KBM-7 (cell line): ENCODE measurements at places on chromosomes 7 and 10.

- DNase-seq: no peak
Observed at GRCh38 chr10:79445977-79446757, 743 bp upstream of the ZCCHC24 start.

- DNase-seq: no peak
Observed at GRCh38 chr10:9645404-9645803, 1372.3 kb upstream of the CELF2 start.

- no peak for DNase-seq
Observed at GRCh38 chr7:4960363-4960762, 1.4 kb upstream of the MMD2 start.

DNA sequence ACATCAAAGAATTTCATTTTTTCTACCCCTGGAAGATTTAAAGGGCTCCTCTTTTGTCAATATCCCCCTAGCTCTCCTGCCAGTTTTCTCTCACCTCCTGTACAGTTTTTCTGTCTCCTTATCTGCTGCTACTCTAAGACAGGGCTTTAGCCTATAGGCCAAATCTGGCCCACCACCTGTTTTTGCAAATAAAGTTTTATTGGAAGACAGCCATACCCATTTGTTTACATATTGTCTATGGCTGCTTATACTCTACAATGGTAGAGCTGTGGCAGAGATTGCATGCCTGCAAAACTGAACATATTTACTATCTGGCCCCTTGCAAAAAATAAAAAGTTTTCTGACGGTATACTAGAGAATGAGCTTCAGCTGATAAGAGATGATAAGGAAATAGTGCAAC lies 37.4 kb upstream of the GARS1 start:
- no peak for DNase-seq

DNA sequence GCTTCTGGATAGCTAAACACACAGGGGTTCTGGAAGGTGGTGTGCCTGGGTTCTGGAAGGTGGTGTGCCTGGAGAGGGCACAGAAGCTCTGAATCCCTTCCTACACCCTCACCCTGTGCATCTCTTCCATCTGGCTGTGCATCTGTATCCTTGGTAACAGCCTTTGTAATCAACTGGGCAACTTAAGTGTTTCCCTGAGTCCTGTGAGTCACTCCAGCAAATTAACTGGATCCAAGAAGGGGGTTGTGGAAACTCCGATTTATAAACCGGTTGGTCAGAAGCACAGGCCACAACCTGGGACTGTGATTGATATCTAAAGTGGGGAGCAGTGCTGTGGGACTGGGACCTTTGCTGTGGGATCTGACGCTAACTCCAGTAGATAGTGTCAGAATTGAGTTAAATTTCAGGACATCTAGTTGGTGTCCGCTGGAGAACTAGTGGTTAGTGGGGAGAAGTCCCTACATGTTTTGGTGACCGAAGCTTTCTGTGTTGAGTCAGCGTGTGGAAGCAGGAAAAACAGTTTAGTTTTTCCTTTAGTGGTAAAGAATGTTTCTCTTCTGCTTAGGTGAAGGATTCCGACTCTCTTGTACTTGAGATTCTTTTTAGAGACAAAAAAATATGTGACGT lies 228.1 kb downstream of the BMPER start:
- no peak for DNase-seq

- DNase-seq: no peak
Observed at GRCh38 chr10:131211559-131211958, 100.0 kb downstream of the TCERG1L start.

DNA sequence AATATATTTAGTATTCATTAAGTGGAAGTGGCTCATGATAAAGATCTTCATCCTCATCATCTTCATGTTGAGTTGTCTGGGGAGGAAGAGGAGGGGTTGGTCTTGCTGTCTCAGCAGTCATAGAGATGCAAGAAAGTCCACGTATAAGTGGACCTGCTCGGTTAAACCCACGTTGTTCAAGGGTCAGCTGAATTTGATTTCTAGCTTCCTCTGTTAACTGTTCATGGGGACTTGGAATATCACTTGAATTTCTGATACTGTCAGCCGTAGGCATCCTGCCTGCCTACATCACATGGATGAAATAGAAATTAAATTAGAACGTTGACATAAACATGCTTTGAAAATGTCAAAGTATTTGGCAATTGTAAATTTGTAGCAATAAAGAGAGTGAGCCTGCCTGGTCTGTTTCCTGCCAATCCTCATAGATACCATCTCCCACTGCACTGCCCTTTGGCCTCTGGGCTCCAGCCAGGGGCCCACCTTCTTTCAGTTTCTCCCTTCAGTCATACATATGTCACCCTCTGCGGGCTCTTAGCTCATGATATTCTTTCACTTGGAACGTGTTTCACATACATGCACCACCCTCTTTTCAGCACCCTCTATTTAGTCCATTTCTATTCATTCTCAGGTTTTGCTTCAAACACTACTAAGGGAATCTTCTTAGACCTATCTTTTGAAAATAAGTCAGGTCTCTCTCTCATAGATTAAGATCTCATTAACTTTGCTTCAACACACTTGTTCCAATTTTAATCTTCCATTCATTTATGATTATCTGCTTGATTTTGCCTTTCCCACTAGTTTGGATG lies 376.3 kb downstream of the IPMK start:
- no peak for DNase-seq

- no peak for DNase-seq
Observed at GRCh38 chr10:26095781-26096180, 120.8 kb upstream of the GAD2 start.

DNA sequence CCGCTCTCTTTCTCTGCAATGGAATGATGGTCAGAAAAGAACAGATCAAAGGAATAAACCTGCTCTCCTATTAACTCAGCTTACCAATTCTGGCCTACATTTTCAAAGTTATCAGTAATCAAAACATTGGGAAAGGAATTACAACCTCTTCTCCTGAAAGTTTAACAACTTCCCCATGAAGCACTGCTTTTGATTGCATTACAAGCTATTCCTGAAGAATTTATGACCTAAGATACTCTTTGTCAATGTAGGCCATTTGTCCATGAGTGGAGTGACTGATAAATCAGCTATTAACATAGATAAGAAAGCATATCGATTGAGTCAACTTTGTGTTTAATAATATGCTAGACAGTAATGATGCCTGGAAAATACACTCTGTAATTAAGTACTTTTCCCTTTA lies 271.7 kb upstream of the C7orf33 start:
- DNase-seq: no peak

GRCh38 chr7:101935521-101936141 lies 118.2 kb downstream of the CUX1 start:
- no peak for DNase-seq

GRCh38 chr7:6260291-6261187 lies 11.9 kb downstream of the CYTH3 start:
- no peak for DNase-seq

DNA sequence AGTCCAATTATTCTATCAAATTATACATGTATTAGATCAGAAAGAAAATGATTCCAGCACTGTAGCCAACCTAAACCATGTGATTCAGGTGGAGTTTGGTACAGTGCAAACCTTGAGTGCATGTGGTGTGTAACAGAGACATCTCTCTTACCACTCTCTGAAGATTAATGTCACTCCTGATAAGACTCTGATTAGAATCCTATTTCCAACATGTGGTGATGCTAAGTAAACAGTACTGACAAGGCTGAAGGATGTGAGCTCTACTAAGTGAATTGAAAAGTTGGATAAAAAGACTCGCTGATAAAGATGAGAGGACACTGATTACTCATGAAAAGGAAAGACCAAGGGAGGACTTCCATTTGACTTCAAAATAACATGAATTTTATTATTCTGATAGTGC lies 232.0 kb downstream of the SDK1 start:
- DNase-seq: no peak

- DNase-seq: no peak
Observed at GRCh38 chr10:317271-317769, 182.1 kb downstream of the ZMYND11 start.

- DNase-seq: no peak
Observed at GRCh38 chr7:673681-674453, 52.6 kb upstream of the DNAAF5 start.

GRCh38 chr7:156219307-156220077 lies 407.2 kb upstream of the SHH start:
- DNase-seq: no peak

GRCh38 chr10:73183667-73184281 lies 15.9 kb downstream of the FAM149B1 start:
- no peak for DNase-seq

DNA sequence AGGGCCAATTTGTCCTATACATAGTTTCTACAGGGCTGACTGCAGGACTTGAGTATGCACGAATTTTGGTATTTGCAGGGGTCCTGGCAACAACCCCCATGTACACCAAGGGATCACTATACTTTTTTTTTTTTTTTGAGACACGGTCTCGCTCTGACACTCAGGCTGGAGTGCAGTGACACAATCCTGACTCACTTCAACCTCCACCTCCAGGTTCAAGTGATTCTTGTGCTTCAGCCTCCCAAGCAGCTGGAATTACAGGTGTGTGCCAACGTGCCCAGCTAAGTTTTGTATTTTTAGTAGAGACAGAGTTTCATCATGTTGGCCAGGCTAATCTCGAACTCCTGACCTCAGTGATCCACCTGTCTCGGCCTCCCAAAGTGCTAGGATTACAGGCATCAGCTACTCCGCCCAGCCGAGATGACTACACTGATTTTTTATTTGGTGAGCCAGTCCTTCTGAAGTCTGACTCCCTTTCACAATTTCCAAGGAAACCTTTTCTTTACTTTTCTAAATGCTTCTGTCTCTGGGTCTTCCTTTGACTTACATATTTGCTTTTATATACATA lies 19.8 kb downstream of the CFAP70 start:
- no peak for DNase-seq

- no peak for DNase-seq
Observed at GRCh38 chr7:126993626-126994213, 259.0 kb downstream of the GRM8 start.

DNA sequence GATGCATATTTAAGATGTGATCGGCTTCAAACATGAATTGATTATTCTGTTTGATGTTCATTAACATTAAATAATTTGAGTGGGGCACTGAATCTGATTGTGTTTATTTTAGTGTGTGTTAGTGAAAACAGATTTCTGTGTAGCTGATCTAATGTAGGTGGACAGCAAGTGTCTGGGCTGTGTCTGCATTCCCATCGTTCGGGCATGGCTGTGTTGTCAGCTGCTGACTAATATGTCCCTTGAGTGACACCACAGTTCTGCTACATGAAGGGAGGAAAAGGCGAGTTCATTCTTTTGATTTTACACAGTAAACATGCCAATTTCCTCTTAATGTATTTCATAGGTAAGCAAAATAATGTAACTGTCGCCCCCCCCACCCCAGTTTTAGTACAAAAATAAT lies 203.0 kb downstream of the CNTNAP2 start:
- DNase-seq: no peak

- DNase-seq: no peak
Observed at GRCh38 chr7:2649991-2650390, 18.2 kb downstream of the TTYH3 start.

DNA sequence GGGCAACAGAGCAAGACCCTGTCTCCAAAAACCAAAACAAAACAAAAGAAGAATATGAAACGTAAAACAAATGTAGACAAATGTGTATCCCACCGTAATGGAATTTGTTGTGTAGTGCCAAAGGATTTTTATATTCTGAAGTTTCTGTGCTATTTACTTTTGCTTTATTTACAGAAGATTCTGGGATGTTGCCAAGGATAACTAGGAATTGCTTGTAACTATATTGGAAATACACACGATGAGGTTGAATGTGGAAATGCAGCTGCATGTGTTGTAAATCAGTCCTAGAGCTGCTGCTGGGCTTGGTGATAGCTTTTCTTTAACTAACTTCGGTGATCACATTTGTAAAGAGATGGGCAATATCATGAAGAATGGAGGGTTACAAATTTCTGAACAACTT lies 39.5 kb downstream of the GALNT17 start:
- DNase-seq: no peak

DNA sequence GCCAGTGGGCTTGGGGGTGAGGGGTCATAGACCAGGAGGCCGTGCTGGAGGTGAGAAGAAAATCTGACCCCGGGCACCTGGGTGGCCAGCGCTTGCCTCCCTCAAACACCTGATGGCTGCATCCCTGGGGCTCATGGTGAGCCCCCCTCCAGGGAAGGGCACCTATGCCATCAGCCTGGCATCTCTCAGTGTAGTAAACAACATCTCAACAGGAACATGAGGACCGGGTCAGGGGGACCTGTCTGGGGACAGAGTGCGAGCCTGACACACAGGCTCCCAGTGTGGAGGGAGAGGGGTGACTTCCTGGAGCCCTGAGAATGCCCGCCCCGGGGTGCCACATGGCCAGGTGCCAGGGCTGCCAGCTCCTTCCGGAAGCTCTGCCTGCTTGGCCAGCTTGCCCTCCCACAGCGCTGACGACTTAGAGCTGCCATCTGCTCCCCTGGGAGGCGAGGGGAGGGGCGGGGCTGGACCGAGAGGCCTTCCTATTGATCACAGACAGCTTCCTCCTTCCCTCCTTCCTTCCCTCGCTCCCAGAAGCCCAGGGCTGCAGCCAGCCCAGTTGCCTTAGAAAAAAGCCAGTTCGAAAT lies 12.3 kb downstream of the STX1A start:
- peak; percentile 58 for DNase-seq

DNA sequence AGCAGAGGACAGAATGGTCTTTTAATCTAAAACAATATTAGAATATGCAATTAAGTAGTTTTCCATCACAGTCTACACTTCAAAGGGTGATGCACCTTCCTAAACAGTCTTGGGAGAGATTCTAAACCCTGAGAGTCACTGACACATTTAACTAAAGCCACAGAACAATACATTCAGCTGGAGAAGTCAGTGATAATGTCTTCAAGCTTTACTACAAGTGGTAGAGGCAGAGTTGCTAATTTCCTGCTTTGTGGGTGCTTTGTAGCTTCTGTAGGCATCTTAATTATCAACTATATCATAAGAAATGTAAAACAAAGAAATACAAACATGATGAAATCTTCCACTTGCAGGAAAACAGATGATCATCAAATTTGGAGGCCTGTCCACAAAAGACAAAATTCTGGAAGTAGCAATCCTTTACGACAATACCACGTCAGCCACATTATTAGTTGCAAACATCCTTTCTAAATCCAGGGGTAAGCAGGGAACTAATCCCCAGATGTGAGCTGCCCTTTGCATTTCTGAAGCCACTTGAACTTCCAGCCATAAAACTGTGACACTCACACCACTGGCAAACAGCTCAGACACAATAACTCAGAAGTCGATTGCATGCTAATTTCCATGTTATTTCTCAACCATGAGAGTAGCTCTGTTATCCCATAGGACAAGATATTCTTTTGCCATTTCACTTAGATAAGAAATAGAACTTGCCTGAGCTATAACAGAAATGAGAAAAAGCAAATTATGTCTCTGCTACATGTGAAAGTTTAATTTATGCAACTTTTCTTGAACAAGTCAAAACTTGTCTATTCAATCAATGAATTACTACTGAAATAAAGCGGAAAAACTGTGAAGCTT lies 212.2 kb downstream of the FAM107B start:
- DNase-seq: peak; percentile 35

DNA sequence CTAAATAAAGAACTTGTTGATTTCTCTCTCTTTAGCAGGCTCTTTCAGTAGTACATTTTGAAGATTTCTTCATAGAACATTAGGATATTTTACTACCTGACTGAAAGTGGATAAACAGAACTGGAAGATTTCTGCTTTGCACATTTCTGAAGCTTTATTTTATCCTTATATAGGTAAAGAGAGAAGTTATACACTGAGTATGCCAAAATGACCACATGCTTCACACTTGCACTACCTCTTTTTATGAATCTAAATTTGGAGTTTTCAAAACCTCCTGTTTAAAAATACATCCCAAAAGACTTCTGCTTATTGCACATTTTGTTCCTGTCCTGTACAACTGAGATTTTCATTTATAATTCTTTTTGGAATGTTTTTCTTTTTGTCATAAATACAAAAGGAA lies 197.4 kb upstream of the PRPS1L1 start:
- peak; percentile 30 for DNase-seq
